ENCODE measurements at places on chromosomes 3 and 15. TPM values are rescaled to one million over a fixed set of nuclear protein-coding genes. Genes with fewer than 3 reads are reported as not detected.
A peak's percentile ranks its signal among the peaks of the same experiment; 100 is the strongest.

DNA sequence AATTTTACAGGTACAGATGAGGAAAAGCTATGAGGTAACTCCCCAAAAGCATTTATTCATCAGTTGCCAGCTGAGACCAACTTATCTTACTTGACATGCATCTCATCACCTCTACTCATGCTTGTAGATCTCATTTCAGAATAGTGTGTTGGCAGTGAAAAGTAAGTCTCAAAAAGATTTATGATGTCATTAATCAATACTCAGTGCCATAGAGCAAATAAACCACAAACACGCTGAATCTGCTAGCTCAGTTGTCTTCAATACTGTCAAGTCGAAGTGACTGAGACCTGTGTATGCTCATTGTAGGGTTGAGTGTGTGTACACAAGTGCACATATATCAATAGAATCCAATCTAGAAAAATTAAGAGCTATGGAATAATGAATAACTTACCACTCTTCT lies 413.5 kb downstream of the CNTN3 start:
- DNase-seq, result no peak

DNA sequence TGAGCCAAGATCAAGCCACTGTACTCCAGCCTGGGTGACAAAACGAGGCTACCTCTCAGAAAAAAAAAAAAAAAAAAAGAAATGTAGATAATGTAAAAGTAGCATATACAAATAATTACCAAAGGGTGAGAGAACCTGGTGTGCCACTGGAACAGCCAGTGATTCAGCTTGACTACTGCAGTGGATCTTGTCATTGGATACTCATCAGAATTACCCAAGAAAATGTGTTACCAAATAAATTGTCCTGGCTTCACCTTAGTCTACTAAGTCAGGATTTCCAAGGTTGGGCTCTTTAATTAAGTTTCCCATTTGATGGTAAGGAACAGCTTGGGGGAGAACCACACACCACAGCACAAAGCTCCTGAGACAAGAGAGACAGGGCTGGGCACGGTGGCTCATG lies 1.5 kb downstream of the NICN1 start:
- DNase-seq, result no peak

GRCh38 chr3:128618398-128618726 lies 32.3 kb downstream of the RPN1 start:
- DNase-seq, result no peak

DNA sequence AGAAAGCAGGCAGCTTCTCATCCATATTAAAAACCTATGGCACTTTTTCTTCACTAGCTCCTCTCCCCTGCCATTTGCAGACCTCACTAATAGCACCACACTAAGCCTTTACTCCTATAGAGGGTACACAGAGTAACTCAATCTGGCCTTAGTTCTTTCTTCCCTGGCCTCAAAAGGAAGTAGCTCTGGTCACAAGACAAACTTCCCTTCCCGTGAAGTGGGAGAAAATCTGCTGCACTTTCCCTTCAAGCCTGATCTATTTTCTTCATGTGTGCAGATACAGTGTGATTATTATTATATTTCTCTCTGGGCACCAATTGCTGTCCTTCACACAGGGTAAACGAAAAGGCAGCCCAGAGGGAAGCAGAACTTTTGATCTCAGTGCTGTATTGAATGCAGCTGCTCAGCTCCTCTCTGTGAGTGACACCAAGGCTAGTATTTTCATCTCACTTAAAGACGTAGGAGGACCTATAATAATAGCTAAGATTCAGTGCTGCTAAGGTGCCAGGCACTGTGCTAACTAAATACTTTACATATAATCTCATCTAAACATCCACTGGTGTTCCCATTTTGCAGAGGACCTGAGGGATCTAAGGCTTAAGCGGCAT lies 61.9 kb upstream of the RASGRP1 start:
- DNase-seq, result no peak

DNA sequence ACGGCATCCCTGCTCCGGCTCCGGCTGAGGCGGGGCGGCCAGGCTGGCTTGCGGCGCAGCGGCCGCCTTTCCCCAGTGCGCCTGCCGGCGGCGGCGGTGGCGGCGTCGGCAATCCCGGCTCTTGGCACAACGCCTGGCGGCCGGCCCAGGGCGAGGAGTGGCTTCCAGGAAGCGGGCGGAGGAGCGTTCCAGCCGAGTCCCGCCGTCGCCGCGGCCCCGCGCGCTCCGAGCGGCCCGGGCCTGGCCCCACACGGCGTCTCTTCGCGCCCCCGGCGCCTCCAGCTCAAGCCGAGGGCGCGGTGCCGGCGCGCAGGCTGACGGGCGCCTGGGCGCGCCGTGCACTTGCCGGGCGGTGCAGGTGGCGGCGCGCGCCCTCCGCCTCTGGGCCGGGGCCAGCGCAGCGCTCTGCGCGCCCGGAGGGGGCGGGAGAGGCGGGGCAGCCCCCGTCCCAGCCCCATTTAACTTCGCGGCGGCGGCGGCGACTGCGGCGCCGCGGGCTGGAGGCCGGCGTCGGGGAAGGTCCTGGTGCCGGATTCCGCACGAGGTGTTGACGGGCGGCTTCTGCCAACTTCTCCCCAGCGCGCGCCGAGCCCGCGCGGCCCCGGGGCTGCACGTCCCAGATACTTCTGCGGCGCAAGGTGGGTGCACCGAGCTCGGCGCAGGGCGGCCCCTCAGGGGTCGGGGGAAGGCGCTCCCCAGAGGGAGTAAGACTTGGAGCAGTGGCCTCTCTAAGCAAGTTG lies at the start of gene ADAMTSL3:
Gene ADAMTSL3, plus strand, starts transcription at position 485 of the 740 bp plus-strand sequence. CDS start 1,639 bp downstream, outside the sequence.
- no peak for DNase-seq

DNA sequence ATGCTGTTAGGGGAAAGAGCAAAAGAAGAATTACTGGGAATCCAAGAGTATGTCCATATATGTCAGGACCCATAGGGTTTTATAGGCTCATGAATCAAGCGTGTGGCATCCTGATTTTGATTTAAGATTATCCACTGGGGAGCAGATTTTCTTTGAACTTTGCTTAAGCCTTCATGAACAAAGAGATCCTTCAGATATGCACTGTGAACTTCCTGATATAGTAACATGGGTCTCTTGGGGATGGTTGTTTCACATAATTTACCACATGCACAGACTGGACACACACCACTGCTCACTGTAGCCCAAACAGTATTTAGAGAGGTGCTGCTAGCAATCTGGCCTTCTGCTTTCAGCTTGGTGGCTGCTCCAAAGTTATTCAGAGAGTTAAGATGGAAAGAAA lies 200.9 kb upstream of the ZPLD1 start:
- no peak for DNase-seq

DNA sequence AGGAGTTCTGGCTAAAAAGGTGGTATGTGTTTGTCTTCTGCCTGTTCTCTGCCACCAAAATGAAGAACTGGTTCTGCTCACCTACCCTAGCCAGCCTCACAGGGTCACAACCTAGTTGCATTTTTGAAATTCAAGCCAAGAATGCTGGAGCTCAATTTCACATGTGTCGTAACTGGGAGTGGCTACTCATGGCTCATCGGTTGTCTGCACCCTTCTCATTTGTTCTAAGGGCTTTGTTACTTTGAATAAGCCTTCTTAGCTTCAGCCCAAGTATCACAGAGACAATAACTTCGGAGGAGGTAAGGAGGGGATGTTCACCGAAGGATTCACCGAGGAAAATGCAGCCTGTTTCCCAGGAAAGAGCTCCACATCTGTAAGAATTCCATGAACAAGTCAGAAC lies 134.3 kb upstream of the RARB start:
- no peak for DNase-seq

- DNase-seq, result no peak
Observed at GRCh38 chr3:162729686-162730085, 1233.1 kb downstream of the OTOL1 start.

- DNase-seq, result no peak
Observed at GRCh38 chr3:64163019-64163754, 62.1 kb downstream of the PRICKLE2 start.

- DNase-seq, result no peak
Observed at GRCh38 chr15:40693904-40694687, 878 bp upstream of the RAD51 start.

GRCh38 chr15:68672781-68673205 lies 94.0 kb downstream of the CORO2B start:
- no peak for DNase-seq

DNA sequence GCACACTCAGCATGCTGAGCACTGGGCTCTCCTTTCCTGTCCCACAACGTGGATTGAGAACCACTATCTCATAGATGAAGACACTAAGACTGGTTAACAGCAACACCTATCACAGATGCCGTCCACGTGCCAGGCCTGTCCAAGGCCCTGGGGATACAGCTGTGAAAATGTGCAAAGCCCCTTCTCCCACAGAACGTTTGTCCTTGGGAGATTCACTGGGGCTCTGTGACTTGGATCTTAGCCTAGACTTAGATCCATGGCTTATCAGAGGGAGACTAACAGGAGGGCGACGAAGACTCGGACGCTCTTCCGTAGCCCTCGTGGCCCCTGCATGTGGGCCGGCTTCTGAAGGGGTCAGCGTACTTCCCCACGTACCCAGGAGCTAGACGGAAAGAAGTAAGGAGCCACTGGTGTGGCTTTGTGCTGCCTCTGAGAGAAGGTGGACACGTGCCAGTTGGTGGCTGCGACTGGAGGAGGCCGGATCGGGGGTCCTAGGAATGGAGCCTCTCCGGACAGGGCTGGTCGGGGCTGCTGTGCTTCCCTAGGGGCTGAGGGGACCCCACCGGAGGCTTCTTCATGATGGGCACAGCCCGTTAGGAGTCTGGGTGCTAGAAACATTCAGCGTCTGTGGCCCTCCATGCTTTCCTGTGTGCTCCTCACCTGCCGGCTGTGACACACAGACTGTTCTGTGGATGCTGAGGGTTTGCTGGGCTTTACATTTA lies 964 bp downstream of the NRROS start:
- DNase-seq, result no peak

- DNase-seq, result no peak
Observed at GRCh38 chr15:98927022-98927421, 80.6 kb downstream of the PGPEP1L start.

DNA sequence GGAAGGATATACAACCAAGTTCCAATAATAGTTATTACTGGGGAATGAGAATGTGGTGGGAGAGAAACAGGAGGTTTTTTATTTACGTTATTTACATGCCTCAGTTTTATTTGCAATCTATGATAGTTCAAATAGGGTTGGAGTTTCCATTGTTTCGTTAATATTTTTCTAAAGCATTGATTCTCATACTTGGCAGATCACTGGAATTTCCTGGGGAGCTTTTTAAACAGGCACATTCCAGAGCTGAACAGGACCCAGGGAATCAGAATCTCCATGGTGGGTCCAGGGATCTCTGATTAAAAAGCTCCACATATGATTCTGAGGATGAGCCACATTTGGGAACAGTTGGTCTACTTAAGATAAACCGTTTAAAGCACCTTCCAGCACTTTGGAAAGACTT lies 123.9 kb downstream of the IL20RB start:
- no peak for DNase-seq

DNA sequence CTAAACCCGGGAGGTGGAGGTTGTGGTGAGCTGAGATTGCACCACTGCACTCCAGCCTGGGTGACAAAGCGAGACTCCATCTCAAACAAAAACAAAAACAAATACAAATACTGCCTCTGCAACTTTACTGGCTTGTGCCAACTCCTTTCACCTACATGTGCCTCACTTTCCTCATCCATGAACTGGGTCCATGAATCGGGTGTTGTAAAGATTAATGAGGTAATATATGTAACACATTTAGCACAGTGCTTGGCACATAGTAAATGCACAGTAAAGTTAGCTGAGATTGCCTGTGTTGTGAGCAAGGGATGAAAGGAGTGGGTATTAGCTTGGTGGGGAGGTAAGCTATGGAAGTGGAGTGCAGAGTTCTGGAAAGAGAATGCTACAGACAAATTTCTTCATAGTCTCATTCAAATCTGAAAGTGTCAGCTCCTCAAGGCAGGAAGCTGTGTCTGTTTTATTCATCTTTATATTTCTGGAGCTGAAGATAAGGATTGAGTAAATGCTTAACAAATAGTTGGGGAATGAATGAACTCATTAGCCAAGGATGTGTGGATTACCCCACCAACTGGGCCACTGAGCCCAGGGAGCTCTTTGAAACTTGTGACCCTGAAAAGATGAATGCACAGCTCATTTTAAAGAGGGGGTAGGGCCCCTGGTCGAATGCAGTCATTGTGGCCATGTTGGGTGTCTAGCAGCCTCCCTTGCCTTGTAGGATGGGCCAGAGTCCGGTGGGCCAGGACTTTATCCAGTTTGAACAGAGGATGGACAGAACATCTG lies 7.7 kb upstream of the CDCP1 start:
- peak; percentile 48 for DNase-seq

GRCh38 chr3:50278880-50279224 lies at the start of gene LSMEM2:
TSS of gene LSMEM2 (plus strand) at chr3:50279087. CDS start at chr3:50279114, 27 bp downstream.
- no peak for DNase-seq

DNA sequence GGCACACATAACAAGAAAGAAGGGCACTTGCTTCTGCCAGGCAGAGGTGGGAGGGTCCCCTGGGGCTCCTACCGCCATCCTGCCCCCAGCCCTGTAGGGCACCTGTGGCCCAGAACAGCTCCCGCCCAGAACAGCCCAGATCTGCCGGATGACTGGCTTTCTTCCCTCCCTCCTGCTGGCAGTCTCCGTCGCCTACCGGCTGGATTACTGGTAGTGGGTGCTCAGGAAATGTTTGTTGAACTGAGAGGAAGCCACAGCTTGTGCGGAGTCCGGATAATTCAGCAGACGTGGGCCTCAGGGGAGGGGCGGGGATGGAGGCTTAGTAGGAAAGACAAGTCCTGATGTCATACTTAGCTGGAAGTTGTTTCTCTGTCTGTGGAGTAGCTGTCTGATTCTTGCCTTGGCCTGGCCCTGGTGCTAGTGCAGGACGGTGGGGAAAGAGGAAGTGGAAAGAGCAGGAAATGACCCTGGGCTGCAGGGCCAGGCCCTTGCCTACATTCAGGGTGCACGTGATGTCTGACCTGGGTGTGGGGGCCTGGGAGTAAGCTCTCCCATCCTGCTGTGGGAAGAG lies 6.7 kb downstream of the CCDC9B start:
- no peak for DNase-seq

DNA sequence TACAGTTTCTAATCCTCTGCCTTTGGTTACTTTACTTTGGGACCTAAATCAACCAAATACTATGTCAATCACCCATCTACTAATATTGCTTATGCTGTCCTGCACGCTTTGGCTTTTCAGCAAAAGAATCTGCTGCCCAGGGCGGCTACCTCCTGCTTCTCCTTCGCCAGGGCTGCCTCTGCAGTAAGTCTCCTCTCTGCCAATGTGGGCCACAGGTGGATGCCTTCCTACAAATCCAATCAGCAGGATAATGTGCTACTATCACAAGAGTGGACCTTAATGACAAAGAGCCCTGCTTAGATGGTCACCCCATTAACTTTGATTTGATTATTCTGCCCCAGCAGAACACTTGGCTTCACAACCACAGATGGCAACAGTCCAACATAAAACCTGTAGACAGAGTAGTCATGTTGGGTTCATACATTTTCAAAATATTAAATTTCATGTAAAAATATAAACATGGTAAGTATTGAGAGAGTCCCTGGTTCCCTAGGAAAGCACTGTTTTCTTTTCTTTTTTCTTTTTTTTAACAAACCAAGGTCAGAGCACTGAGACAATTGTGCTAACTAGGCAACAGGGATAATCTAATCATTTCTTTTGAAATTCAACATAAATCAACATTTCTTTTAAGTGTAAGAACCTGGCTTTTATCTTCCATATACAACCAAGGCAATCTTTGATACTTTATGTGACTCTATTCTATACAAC lies 298.3 kb downstream of the ZBTB20 start:
- DNase-seq, result no peak

GRCh38 chr15:52798529-52799101 lies 8.5 kb upstream of the ONECUT1 start:
- DNase-seq, result no peak

The GOLGA8G gene
- not detected for total RNA-seq

The IQCF5 gene
- total RNA-seq, result not detected

The BTD gene
- 14.6 TPM for total RNA-seq

The PPIP5K1 gene
- 5.5 TPM for total RNA-seq

The SNX22 gene
- total RNA-seq, result 0.78 TPM
